Lower lobe of right lung (tissue), 2 donors: ENCODE measurements at places on chromosomes 12 and 14. TPM values are rescaled to one million over a fixed set of nuclear protein-coding genes. Genes with fewer than 3 reads are reported as not detected.

PLD4 gene
- total RNA-seq = 1.2 TPM

GRCh38 chr12:97912943-97913342, 450.3 kb downstream of the RMST start:
- DNase-seq = no peak

- DNase-seq = no peak
Measured at GRCh38 chr14:50736932-50737419, 68.9 kb upstream of the SAV1 start.

GRCh38 chr14:106551265-106551664, 1024.9 kb downstream of the TMEM121 start:
- no peak for DNase-seq

VPS33A gene
- 16.2 TPM for total RNA-seq

SPIC gene
- not detected for total RNA-seq

DNA sequence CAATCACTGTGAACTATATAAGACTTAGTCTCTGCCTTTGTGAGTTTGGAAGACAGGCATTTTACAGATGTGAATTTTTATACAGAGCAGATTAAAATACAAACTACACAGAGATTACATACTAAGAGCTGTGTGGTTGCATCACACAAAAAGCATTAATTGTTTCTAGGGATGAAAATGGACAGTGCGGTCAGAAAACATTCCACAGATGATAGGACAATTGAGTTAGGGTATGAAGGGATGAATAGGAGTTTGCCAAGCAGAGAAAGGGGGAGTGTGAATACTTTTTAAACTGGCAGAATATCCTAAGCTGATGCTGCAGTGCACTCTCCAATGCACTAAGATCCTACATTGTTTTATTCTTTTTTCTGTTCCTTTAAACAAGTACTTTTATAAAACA, 345.8 kb downstream of the VRK1 start:
- DNase-seq = no peak

DNA sequence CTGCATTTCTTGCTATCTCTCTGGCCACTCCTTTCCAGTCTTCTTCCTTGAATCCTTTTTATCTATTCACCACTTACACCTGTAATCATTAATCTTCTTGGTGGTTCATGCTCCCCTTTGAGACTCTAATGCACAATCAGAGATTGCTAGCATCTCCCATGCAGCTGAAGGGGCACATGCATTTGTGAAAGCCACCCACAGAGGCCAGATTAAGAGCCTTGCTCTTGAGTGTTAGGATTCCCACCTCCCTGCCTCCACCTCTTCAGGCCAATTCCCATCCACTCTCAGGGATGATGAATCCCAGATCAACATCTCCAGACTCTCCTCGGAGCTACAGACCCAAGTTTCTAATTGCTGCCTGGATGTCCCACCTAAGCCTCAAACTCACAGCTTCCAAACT, 19.4 kb upstream of the KRT18 start:
- no peak for DNase-seq

GRCh38 chr12:68335462-68335861, 3.3 kb upstream of the MDM1 start:
- no peak for DNase-seq

CTSG gene
- 12.2 TPM for total RNA-seq

DNA sequence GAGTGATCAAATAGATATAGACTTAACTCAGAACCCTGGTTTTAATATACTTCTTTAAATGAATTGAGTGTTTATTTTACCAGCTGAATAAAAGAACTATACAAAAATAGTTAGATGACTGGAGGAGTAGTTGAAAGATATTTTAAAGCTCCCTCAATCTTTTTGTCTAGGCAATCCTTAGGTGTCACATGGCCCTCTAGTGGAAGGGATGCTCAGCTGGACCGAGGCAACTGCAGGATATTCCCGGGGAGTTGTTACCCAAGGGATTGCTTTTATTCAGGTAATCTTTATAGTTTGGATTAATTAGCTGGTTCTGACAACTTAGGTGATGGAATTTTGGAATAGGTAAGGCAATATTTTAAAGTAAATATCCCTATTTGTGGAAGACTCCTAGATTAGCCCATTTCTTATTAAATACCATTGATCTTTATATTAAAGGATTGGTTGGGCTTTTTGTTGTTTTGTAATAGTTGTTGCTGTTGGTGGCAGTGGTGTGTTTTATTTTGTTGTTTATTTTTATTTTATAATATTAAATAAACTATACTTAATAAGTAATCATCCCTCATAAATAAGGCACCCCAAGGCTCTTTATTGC, 57.1 kb downstream of the ZDHHC17 start:
- no peak for DNase-seq

- no peak for DNase-seq
Measured at GRCh38 chr12:120933786-120934185, 29.6 kb upstream of the SPPL3 start.

GRCh38 chr14:56339855-56340701, 221.9 kb downstream of the PELI2 start:
- DNase-seq = peak; percentile 75

GRCh38 chr12:101229841-101230241, 19.8 kb upstream of the SLC5A8 start:
- DNase-seq = peak; percentile 55

DNA sequence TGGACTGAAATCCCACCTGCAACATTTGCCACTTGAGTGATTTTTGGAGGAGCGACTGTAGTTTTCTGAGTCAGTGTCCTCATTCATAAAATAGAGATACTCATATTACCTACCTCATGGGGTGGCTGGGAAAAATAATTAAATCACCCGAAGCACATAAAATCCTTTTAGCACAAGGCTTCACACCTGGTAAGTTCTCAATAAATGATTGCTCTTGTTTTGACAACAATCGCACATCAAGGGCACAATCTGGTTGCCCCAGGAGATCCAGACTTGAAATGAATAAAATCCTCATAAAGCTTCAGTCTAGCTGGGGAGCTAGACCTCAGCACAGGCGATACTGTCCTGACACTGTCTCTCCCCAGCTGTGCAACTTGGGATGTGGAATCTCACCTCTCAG, 76.0 kb upstream of the CCDC60 start:
- DNase-seq = no peak

CLEC4E gene
- 21.5 TPM for total RNA-seq

FIGNL2 gene
- 0.95 TPM for total RNA-seq

MYF5 gene
- not detected for total RNA-seq

GRCh38 chr12:16349131-16349460, 1.7 kb downstream of the MGST1 start:
- peak; percentile 62 for DNase-seq

DNA sequence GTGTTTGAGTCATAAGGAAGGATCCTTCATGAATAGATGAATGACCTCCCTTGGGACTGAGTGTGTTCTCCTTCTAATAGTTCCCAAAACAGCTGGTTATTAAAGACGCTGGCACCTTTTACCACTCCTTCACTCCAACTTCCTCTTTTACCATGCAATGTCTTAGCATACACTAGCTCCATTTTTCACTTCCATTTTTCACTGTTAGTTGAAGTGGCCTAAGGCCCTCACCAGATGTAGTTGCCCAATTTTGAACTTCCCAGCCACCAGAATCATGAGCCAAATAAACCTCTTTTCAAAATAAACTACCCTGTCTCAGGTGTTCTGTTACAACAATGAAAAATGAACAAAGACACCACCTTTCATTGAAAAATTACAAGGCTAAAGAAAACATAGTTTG, 64.7 kb downstream of the GPR65 start:
- DNase-seq = no peak

MYF6 gene
- not detected for total RNA-seq

P2RX2 gene
- total RNA-seq = 0.56 TPM

ZNF891 gene
- 2.6 TPM for total RNA-seq

TBX5 gene
- total RNA-seq = 15.7 TPM

DNA sequence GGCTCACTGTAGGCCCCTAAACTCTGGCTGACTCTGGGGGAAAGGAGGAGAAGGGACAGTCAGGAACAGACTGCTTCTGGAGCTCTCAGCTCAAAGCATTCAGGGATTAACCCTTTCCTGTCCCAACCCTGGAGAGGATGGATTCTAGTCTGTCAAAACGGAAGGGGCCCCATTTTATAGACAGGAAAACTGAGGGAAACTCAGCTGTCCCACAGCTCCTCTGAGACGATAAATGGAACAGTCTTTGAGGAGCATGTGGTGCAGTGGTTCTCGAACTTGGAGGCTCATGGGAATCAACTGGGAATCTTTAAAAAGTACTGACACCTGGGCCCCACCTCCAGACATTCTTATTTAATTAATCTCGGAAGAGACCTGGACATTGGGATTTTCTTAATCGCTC, 23.7 kb downstream of the SRRM4 start:
- DNase-seq = no peak

DNA sequence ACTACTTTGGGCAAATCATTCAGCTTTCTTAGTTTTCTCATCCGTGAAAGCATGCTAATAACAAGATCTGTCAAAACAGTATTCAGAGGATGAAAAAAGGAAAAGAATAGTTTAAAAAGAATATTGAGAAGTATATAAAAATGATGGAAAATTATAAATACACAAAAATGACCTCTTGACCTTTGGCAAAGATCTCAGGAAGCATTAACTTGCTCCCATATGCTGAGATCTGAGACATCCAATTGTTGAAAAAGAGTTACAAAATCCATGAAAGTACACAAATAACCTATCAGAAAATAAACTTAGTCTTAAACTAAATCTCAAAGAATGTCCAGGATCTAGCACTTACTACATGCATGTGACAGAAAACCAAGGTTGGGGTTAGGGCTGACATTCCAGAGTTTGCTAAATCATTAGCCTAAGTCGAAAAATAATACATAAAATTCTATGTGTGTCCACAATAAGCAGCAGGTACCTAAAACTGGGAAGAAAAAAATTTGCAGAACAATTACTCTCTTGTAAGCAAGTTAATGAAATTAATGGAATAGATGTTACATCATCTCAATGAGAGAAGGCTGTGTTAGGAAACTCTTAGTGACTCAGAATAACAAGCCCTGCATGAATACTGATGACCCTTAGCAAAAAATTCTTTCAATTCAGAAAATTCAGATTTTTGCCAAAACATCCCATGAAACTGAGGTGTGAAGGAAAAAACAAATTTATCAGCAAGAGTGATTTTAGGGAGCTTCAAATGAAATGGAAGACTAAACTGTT, 3.4 kb downstream of the PAH start:
- no peak for DNase-seq

FOXA1 gene
- total RNA-seq = 30.5 TPM

- DNase-seq = no peak
Measured at GRCh38 chr12:21305661-21306060, 29.1 kb downstream of the SLCO1A2 start.

GRCh38 chr12:120039711-120040110, 50.7 kb downstream of the BICDL1 start:
- no peak for DNase-seq

TC2N gene
- total RNA-seq = 53.1 TPM

DNA sequence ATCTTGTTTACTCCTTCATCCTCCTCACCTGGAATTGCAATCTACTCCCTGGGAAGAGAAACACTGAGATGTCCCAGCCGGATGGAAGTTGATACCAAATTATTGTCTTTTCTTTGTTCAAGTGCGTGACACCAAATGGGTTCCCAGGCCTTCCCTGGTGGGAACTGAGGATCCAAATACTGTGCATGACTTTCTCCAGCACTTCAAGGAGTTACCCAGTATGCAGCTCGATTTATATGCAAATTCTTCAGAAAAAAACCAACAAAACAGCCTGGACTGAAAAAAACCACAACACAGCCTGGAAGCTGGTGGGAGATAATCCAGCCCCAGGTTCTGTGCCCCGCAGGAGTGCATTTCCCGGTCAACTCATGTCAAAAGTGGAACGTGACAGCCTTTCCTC, 310.6 kb downstream of the GLT1D1 start:
- no peak for DNase-seq

SETD3 gene
- total RNA-seq = 78.7 TPM

GRCh38 chr12:121537814-121538698, 42.8 kb downstream of the KDM2B start:
- DNase-seq = peak; percentile 72

- DNase-seq = no peak
Measured at GRCh38 chr12:123171967-123172366, 21.1 kb upstream of the PITPNM2 start.
